ENCODE measurements at places on chromosomes 13 and 19.

DNA sequence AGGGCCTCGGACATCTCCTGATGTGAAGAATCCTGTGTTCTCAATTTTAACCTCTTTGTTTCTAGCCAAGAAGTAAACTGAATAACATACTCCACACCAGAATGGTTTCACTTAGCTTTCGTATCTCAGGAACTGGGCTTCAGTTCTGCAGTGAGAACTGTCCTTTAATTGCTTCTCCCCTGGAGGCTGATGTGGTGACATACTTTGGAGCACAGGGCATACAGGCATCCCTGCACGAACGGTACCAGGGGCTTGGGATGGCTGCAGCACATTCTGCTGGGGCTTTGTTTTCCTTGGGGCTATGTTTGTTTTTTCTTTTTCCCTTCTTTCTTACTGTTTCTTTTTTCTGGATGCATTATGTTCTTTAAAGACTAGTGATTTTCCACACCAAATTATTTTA is 230.5 kb downstream of the TM9SF2 start:
- no peak for DNase-seq

DNA sequence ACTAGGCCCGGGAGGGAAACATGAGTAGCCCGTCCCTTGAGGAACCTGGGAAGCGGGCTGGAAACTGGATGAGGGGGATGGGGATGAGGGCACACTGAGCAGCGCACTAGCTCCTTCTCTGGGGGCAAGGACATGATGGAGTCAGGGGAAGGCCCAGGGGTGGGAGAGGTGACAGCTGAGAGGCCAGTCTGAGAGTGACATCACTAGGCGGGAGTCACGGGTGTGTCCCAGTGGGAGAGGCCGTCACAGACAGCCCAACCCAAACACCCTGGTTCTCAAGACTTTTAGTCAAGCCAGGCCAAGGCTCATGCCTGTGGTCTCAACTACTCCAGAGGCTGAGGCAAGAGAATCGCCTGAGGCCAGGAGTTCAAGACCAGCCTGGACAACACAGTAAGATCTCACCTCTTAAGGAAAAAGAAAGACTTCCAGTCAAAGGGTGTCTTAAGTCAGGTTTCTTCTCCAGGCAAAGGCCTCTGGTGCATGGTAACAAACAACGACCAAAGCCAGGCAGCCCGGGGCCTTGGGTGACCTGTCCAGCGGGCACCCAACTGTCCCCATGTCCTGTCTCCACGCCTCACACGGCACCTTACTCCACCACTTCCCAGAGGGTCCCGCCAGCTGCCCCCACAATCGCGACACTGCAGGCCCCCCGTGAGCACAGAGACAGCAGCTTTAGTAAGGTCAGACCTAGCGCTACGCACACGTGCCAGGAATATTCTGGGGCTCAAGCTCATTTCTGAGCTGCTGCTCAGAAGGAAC is 25.5 kb upstream of the TIMM44 start:
- peak; percentile 57 for DNase-seq

- DNase-seq = no peak
These were observed 32.0 kb upstream of the ITM2B start for GRCh38 chr13:48201044-48201443.

DNA sequence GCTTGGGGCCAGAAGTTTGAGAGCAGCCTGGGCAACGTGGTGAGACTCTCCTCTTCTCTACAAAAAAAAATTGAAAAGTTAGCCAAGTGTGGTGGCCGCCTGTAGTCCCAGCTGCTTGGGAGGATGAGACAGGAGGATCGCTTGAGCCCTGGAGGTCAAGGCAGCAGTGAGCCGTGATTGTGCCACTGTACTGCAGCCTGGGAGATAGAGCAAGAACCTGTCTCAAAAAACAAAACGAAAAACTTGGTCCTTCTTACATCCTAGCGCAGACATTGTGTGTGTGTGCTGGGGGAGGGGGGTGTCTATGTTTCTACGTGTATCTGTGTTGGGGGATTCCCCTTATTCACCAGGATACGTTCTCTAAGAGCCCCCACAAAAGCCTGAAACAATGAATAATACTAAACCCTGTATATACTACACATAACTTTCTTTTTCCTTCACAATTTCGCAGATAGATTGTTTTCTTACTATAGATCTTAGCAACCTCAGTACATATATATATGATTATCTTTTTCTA is 7.9 kb downstream of the AXL start:
- DNase-seq = no peak

DNA sequence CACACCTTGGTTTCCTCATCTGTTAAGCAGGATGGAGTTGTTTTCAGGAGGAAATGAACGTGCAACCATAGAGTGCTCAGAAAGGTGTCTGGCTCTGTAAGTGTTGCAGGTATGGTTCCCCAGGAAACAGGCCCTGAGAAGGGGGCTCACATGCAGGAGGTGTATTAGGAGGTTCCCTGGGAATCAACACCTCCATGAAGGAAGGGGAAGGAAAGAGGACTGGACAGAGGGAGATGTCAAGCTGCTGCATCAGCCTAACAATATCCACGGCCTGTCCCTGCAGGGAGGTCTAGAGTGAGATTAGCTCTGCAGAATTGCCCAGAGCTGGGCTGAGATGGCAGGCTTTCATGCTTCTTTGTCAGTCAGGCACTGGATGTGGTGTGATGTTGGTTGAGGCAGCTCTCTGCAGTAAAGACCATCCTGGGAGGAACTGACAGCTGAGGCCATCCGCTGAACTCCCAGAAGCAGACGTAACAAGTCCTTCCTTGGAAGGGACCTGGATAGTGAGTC is 373.3 kb downstream of the ZNF536 start:
- DNase-seq = peak; percentile 5

DNA sequence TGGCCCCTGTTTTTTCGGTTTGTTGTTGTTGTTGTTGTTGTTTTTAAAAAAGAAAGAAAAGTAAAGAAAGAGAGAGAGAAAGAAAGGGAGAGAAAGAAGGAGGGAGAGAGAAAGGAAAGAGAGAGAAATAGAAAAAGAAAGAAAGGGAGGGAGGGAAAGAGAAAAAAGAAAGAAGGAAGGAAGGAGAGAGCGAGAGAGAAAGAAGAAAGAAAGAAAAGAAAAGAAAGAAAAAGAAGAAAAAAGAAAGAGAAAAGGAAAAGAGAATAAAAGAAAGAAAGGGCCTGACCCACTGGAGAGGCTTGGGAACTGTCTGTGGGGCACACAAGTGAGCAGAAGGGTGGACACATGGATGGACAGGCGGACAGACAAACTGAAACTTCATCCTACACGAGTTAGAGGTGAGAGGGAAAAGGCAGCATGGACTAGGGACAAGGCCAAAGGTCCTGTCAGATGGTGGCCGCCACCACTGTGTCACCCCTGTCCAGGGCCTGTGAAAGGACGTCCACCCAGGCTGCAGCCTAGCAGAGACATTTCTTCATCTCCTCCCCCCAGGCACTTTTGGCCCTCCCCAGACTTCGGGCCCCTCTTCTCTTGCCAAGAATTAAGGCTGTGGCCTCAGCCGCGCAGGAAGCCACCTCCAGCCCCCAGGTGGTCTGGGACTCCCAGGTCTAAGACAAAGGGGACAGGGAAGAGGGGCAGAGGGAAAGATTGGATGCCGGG is 9.1 kb upstream of the BCAM start:
- no peak for DNase-seq

- DNase-seq = peak; percentile 85
These were observed 12.5 kb upstream of the ACTN4 start for GRCh38 chr19:38634757-38635482.

GRCh38 chr19:9850235-9850959 is 15.3 kb downstream of the PIN1 start:
- DNase-seq = peak; percentile 86
